NCI-H1105 (cell line): ENCODE measurements at places on chromosomes 6 and 20.

- DNase-seq, result peak; percentile 3
Observed at GRCh38 chr6:152952866-152953509, 29.9 kb downstream of the FBXO5 start.

DNA sequence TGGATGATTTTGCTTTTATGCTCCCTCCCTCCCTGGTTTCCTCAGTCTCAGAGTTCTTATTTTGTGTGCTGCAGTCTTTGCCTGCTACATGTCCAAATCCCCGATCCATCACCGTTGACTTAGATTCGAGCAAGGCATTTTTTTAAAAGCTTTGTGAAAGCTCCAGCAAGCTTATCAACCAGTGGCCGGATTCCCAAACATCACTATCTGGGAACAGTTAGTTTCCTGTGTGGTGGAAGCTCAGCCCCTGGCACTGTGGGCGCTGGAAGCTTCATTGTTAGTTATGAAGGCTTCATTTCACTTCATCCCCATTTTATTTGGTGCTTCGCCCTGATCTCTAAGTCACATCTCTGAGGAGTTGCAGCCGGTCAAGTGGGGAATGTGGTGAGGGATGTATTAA, 44.7 kb downstream of the DEK start:
- no peak for DNase-seq

GRCh38 chr6:141464896-141465295, 667.8 kb upstream of the GJE1 start:
- no peak for DNase-seq

- DNase-seq, result no peak
Observed at GRCh38 chr6:157093536-157093935, 229.8 kb downstream of the TMEM242 start.

- no peak for DNase-seq
Observed at GRCh38 chr20:10178727-10179313, 39.8 kb upstream of the SNAP25 start.

DNA sequence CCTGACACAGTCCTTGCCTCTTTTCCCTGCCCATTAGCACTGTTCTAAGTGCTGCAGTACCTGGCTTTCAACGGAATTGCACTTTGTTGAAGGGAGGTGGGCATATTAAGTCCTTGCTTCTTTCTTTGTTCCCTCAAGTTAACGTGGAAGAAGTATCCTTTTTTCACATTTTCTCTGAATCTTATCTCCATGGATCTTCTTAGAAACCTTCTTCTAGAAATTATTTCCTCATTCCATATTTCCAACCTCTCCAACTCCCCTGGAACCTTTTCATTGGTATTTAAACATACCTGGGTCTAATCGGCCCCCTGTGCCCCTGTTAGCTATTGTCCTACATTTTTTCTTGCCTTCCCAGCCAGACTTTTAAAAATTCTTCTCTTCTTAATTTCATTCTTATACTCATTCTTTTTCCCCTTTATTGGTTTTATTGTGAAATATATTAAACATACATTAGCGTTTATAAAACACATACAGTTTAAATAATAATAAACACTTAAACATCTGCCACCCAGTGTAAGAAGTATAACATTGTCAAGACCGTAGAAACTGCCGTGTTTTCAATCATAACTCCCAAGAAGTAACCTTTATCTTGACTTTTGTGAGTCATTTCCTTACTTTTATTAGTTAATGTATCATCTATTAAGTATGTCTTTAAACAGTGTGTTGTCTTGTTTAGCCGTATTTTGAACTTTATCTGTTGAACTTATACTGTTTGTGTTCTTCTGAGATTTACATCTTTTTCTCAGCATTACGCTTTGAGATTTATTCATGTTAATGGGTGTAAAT, 118.2 kb downstream of the CDKAL1 start:
- no peak for DNase-seq

DNA sequence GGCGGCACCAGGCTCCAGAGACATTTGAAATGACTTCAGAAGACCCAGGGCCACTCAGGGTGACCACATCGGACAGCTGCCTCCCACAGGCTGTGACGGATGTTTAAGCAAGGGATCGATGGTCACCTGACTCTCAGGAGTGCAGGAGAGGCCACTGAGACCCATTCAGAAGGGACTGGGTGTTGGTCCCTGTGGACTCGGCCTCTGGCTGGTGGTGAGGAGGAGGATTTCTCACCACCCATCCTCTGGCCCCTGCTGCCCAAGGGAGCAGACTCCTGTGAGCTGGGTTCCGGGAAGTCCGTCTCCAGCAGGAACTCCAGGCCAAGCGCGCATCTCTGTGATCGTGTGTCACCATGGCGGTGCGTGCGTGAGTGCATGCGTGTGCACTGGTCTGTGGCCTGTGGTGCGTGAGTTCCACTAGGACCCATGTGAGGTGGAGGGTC, 25.5 kb downstream of the NPEPL1 start:
- no peak for DNase-seq

- no peak for DNase-seq
Observed at GRCh38 chr20:39016041-39016440, 53.9 kb downstream of the DHX35 start.

DNA sequence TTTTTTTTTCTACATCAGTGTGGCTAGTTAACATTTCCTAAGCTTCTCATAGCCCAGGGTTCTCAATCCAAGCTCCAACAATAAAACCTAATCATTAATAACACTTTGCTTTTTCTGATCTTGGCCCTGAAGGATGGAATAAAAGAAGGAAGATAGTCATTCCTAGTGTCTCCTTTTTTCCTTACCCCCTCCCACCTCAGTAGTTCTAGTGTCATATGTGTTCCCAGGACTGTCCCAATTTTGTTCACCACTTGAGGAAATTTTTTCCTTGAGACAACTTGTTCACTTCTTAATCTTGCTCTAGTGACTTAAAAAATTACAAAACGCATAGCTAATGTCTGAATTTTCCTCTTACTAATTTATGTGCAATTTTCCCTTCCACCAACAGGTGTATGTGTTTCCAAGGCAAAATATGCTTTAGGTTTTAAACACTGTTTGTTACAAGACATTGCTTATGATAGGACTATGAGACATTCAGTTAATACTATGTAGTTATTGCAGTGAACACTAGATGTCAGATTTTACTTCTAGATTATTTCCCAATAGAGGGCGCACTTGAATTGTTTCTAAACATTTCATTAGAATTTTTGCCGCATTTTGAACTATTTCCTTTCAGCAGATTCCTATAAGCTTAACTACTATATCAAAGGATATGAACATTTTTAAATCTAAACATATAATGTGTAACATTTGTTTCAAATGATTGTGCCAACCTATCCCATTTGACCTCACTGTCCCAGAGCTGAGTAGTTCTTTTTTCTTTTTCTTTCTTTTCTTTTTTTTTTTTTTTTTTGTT, 18.5 kb upstream of the C6orf141 start:
- DNase-seq, result peak; percentile 63

DNA sequence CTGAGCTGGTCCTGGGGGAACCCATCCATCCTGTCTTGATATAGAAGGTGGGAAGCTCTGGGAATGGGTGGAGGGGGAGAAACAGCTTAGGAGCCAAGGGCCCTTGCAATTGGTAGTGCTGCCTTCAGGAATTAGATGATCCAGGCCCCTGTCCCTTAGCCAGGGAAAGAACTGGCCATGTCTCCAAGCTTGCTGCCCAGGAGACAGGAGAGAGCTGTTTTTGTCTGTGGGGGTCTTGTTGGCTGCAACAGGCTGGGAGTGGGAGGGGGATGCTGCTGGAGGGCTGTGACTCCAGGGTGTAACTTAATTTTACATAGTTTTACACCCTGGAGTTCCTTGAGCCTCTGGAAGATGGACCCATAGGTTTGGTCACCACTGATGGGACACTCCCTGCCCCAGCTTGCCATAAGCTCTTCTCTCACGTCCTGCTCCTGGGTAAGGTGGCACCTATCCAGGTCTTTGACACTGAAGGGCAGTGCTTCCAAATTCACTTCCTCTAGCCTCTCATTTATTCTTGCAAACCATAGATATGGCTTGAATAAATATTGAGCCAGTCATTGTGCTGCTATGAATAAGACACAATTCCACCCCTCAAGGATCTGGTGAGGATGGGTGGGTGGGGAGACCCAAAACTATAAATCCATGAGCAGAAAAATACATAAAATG, 16.8 kb downstream of the VEGFA start:
- DNase-seq, result no peak

- DNase-seq, result peak; percentile 51
Observed at GRCh38 chr20:49846206-49846807, 33.7 kb downstream of the SLC9A8 start.

DNA sequence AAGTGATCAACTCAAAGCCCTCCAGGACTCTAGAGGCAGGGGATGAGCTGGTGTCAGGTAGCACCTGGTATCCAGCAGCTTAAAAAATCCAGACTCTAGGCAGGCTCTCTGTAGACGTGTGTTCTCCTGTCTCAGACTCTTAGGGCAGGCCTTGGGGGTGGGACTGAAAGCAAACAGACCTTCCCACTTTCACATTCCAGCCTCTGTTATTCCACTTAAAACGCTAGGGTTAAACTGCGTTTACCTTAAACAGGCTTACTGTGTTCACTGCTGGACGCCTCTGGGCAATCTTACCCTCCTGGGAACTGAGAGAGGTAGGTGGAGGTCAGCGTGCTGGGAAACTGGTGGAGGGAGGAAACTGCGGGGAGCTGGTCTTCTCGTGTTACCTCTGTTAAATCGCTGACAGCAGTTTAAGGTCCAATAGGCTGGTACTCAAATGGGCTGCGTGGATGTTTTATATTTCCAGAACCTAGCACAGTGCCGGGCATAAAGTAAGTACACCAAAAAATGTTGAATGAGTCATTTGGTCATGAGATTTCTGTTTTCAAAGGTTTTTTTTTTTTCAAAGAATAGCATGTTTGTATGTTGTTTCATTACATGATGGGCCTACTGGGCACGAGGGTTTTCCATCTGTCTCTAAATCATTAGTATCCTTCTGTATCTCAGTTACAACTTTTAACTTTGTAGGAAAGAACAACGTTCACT, at the start of gene GCNT2:
Gene GCNT2 (plus strand): TSS at position 248 of the 705 bp plus-strand sequence. CDS start 7,561 bp downstream, outside the sequence.
- DNase-seq, result no peak

DNA sequence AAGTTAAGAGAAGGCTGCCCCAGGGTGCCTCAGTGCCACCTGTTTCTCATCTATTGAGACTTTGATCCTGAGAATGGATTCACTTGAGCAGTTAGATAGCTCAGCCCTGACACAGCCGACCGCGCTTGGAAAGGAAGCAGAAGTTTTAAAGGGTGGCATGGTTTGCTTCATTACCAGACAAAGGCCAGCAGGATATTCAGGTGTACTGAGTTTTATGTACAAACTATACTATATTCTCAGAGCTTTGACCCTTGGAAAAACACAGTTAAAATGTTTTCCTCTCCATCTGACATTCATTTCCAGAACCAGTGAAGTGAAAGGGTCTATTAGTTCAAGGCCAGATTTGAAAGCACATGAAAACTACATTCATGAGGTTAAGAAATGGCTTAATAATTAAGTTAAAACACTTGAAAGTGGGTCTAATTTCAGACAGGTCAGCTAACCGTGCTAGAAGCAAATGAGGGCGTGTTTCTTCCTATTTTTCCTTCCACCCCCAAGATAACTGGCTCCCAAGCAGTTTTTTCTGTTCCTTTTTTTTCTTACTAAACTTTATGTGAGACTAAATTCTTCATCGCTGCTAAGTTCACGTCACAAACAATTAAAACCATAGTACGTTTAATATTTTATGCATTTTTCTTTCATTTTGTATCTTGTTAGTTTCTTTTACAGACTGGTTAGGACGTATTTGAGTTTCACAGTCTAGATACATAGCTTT, 385.3 kb upstream of the SOX4 start:
- no peak for DNase-seq

DNA sequence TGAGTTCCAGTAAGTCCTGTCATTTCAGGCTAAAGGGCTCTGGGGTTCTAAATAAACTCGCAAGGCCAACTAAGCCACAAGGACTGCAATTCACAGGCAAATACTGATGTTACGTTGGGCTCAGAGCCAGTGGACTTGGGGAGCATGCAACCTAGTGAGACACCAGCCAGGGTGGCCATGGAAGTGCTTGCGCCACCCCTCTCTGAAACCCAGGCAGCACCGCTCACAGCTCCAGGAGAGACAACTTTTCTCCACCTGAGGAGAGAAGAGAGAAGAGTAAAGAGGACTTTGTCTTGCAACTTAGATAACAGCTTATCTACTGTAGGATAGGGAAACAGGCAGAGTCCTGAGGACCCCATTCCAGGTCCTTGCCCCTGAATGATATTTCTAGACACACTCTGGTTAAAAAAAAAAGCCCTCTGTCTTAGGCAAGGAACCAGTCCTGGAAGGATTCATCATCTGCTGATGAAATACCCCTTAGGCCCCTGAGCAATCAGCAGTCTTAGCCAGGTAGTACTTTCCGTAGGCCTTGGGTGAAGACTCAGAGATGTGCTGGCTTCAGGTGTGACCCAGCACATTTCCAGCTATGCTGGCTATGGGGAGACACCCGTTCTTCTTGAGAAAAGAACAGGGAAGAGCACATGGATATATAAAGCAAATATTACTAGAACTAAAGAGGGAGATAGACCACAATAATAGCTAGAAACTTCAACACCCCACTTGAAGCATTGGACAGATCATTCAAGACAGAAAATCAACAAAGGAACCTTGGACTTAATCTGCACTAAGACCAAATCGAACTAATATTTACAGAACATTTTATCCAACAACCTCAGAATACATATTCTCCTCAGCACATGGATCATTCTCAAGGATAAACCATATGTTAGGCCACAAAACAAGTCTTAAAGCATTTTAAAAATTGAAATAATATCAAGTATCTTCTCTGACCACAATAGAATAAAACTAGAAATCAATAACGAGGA, 31.5 kb upstream of the TBC1D32 start:
- DNase-seq, result no peak

DNA sequence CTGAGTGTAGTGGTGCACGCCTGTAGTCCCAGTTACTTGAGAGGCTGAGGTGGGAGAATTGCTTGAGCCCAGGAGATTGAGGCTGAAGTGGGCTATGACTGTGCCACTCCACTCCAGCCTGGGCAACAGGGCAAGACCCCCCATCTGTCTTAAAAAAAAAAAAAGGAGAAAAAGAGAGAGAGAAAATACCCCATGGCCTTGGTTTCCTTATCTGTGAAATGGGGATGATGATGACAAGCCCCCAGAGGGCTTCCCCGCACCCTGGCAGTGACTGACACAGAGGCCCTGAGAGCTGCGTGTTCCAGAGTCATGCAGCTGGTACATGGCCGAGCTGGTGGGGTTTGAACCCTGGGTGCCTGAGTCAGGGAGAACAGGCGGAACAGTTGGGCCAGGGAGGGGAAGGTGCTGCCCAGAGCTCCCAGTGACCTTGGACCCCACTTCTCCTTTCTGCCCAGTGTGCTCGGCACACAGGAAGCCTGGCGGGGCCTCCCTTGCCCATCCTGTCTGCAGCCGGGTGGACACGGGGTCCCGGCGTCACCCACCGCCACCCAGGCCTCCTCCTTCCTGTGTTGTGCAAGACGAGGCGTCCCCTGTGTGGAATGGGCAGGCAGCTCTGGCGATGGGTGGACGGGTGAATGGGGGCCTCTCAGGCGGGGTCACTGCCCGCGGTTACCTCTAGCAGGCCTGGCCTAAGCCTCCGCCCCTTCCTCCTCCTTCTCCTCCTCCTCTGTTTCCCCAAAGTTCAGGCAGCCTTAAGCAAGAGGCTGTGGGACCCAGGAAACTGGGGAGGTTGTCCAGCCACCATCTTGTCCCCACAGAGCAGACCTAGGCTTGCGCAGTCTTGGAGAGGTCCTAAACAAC, 84.2 kb downstream of the CEBPB start:
- no peak for DNase-seq
